ENCODE measurements at places on chromosomes 1 and 21. TPM values are rescaled to one million over a fixed set of nuclear protein-coding genes. Genes with fewer than 3 reads are reported as not detected.
A peak's percentile ranks its signal among the peaks of the same experiment; 100 is the strongest.

- DNase-seq, result no peak
Observed at GRCh38 chr21:44686000-44686781, 4.2 kb upstream of the KRTAP12-1 start.

GRCh38 chr21:33132054-33132453, 62.1 kb downstream of the OLIG1 start:
- no peak for DNase-seq

DNA sequence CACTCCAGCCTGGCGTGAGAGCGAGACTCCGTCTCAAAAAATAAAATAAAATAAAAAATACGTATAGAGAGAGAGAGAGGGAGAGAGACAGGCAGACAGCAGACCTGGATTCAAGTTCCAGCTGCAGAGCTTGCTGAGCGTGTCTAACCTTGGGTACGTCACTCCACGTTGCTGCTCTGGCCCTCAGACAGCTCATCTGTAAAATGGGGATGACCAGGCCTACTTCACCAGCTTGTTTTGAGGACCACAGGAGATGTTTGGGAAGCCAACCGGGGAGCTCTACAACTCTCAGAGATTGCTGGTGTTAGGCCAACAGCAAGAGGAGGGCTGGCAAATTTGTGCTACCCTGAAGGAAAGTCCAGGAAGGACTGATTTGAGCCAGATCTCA, 499 bp upstream of the TRAF5 start:
- DNase-seq, result no peak

The ZNF683 gene
- total RNA-seq, result not detected

DNA sequence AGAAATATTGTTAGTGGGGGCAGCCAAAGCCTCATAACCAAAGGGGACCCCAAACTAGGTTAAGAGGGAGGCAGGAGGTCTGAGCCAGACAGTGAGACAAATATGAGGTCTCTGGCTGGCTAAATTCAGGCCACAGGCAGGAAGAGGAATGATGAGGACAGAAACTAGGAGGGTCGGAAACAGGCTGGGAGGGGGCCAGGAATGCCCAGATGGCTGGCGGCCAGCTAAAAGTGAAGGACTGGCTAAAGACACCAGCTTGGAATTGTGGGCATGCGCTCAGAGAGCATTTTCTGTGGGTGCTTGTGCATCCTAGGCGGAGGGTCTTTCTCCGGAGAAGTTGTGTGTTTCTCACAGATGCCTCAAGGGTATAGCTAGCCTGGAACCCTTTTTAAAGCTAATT, 77.0 kb downstream of the PGM1 start:
- DNase-seq, result no peak

- DNase-seq, result no peak
Observed at GRCh38 chr1:93620841-93621210, 60.8 kb downstream of the BCAR3 start.

- DNase-seq, result no peak
Observed at GRCh38 chr1:115557715-115558114, 84.1 kb upstream of the VANGL1 start.

- DNase-seq, result no peak
Observed at GRCh38 chr1:59692591-59692990, 122.2 kb upstream of the HOOK1 start.

DNA sequence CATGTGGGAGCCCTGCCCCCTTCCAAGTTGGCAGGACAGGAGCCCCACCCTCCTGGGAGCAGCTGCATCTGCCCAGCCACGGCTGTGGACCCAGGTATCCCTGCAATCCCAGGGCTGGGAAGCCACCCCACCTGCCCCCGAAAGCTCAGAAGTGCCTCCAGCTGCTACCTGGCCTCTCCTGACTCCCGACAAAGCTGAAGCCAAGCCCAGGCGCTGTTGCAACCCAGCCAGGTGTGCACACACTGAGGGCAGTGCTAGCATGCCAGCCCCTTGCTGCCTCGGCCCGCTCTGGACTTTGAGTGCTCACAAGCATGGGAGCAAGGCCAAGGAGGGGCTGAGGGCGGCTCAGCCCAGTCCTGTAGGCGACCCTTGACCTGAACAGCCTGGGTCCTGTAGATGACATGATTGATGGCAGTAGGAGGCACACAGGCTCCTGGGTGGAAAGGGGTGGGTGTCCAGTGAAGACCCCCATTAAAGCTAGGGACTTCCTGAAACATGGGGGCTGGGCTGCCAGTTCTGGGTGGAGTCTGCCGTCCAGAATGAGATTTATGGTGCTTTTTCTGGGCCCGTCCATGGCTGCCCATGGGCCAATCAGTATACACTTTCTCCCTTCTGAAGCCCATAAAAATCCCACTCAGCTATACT, 2.8 kb upstream of the SSU72 start:
- no peak for DNase-seq

- no peak for DNase-seq
Observed at GRCh38 chr21:41965045-41965444, 11.2 kb upstream of the C2CD2 start.

DNA sequence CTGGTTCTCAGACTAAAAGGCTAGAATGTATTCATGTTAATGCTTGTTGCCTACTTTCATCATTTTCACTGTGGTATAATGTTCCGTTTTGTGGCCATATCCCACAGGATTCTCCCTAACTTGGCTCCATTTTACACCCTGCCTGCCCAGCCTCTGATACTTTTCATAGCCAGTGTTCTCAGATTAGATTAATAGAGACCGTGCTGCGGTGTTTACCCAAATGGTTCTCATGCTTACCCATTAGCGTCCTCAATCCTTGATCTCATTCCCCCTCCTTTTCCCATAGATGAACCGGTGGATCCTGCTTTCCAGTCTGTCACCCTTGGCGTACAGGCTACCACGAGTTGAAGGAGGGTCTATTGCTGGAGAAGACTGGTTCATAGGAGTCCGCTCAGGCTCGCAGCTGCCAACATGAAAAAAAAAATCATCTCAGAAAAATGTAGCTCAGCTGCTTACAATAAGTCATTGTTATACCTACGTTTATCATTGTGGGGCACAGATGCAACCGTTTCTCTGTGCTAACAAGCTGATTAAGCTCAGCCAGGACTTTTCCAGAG, 78.7 kb downstream of the SETD4 start:
- DNase-seq, result no peak

The S100A16 gene
- total RNA-seq, result 37.8 TPM

DNA sequence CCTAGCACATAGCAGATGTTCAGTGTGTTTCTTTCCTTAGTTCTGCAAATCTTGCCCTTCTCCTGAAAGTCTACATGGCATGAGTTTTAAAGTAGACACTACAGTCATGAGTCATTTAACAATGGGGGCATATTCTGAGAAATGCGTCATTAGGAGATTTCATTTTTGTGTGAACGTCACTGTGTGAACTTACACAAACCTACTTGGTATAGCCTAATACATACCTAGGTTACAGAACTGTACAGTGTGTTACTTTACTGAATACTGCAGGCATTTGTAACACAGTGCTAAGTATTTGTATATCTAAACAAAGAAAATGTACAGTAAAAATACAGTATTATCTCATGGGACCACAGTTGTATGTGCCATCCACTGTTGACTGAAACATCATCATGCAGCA, 10.0 kb downstream of the TTF2 start:
- no peak for DNase-seq

DNA sequence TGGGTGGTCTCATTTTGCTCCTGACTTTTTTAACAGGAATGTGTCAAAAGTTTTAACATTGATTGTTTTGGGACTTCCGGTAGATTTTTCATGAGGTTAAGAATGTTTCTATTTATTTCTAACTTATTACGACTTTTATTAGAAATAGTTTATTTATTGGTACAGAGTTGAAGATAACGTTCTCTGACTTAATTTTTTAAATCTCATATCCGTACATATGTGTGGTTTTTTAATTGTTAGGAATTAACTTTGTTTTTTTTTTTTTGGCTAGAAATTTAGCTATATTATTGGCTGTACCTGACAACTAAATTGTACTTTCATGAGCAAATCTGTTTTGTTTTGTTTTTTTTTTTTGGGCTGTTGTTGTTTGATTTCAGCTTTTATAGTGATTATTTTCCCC, 32.0 kb downstream of the RNF2 start:
- DNase-seq, result no peak

- DNase-seq, result no peak
Observed at GRCh38 chr1:116122955-116123757, 12.0 kb downstream of the MAB21L3 start.

- no peak for DNase-seq
Observed at GRCh38 chr1:224689374-224689773, 73.3 kb downstream of the CNIH3 start.

The RIIAD1 gene
- total RNA-seq, result not detected

The GRIK3 gene
- 4.4 TPM for total RNA-seq

- no peak for DNase-seq
Observed at GRCh38 chr1:33791251-33791650, 72.6 kb upstream of the HMGB4 start.

DNA sequence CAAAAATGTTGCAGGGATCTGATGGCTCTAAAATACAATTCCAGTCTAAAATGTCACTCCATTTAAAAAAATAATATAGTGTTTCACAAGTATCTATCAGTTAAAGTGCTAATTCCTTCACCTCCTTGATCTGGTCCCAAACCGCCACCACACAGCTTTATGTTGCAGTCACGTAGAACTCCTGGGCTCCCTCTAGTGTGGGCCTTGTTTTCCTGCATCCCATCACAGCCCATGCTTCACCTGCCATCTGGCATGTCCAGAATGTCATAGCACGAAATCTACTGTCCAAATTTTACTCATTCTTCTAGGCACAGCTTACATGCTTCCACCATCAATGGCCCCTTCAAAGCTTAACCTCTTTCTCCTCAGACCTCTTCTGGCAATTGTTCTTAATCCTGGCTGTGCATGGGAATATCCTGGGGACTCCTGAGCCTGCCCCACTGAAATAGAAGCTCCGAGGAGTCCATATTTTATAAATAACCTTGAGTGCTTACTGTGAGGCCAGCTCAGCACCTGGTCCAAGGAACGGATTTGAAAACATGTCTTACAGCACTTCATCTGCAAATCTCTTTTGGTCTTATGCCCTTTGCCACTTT, 15.5 kb downstream of the FYB2 start:
- DNase-seq, result no peak

DNA sequence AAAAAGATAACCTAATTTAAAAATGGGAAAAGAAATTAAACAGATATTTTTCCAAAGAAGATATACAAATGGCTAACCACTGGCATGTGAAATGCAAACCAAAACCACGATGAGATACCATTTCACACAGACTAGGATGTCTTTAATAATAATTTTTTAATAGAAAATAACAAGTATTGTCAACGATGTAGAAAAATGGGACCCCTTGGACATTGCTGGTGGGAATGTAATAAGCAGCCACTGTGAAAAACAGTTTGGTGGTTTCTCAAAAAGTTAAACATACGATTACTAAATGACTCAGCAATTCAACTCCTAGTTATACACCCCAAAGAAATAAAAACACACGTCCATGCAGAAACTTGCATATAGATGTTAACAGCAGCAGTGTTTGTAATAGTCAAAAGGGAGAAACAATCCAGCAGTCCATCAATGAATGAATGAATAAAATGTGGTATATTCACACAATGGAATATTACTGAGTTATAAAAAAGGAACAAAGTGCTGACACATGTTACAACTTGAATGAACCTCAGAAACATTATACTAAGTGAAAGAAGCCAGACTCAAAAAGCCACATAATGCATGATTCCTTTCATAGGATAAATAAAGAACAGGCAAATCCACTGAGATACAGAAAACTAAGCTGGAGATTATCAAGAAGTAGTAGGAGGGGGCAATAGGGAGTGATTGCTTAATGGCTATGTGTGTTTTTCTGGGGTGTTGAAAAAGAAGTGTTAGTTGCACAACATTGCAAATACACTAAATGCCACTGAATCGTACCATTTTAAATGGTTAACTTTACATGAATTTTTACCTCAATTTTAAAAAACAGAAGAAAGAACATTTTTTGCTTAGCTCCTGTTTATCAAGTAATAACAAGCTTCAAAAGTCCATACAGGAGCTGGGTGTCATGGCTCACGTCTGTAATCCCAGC, 4.1 kb downstream of the PPT1 start:
- no peak for DNase-seq

DNA sequence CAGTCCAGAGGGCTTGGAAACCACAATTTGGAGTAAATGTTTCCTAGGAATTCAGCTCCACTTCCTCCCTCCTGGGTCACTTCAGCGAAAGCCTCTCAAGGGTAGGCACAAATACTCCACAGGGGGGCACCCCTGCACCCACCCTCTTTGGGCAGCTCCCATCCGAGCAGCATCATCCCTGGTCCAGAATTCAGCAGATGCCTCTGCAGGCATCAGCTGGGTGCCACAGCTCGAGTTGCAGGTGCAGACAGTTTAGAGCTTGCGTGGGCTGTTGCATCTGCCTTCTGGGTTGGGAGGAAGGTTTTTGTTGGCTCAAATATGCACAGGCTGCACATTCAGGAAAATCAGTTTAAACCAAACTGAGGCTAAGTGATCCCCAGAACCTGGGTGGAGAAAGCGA, 25.0 kb downstream of the KANK4 start:
- no peak for DNase-seq

- DNase-seq, result no peak
Observed at GRCh38 chr1:180031664-180032063, 77.1 kb downstream of the CEP350 start.

- DNase-seq, result no peak
Observed at GRCh38 chr1:172136925-172137324, 283.6 kb upstream of the C1orf105 start.

GRCh38 chr1:234979296-234980279, 149.0 kb downstream of the TOMM20 start:
- peak; percentile 70 for DNase-seq

The G0S2 gene
- total RNA-seq, result 23.0 TPM

DNA sequence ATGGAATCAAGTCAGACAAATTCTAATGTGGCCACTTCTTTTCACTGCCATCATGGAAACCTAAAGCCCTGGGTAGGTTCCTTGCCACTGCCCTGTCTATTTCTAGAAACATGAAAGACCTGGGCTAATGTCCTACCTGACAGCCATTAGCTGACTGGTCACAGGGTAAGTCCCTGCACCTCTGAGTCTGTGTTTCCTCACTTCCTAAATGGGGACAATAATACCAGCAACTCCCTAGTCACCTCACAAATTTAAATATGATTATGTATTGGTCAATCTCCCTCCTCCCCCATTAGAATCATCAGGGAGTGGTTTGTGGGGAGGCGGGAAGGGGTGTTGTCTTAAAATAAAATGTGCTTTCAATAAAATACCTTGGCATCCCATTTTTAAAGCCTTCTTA, 2.2 kb downstream of the CREG1 start:
- no peak for DNase-seq
